ENCODE measurements at places on chromosomes 5 and 9.

DNA sequence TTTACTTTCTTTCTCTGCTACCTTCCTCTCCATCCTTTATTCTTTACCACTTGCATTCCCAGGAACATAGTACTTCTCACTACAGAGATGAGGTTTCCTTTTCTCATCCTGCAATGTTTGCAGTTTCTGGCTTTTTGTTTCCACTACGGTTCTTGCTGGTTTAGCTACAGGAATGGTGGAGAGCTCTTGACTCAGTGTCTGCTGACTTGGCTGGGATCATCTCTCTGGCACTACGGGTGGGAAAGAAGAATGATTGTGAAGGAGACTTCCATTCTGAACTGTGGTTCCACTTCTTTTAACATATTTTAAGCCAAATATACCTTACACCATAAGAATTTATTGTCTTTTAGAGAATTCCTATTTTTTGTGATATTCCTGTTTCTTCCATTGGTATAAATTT is 65.1 kb downstream of the NREP start:
- no peak for DNase-seq

GRCh38 chr5:175216991-175217390 is 227.0 kb downstream of the DRD1 start:
- DNase-seq = no peak

GRCh38 chr9:134029248-134030226 is 4.3 kb downstream of the BRD3OS start:
- no peak for DNase-seq

DNA sequence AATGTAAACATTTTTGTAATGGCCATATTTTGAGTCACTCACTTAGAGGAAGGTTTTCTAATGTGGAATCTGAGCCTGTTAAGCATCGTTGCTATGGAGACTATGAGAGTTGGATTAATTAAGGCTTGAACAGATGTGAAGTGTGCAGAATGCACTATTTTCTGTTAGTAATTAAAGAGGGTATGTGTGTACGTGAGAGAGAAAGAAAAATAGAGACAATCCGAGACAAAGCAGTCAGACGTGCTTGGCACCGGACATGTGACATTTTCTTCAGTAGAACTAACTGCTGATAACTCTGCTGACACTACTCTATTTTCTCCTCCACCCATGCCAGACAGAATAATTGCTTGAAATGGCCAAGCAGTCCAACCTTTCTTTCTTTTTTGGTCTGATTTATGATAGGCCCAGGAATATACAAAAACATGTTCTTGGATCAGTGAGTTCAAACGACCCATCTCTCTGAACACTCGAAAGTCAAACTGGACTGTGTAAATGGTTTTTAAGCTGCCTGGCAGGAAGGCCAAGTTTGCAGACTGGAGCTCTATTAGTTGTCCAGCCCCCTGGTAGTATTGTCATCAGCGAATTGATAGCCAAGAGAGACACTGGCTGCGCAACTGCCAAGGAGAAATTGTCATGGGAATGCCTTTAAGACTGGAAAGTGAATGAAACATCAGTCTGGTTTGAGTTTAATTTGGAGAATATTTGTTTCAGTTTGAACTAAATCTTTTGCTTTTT is 322.1 kb downstream of the ARHGEF28 start:
- DNase-seq = no peak

DNA sequence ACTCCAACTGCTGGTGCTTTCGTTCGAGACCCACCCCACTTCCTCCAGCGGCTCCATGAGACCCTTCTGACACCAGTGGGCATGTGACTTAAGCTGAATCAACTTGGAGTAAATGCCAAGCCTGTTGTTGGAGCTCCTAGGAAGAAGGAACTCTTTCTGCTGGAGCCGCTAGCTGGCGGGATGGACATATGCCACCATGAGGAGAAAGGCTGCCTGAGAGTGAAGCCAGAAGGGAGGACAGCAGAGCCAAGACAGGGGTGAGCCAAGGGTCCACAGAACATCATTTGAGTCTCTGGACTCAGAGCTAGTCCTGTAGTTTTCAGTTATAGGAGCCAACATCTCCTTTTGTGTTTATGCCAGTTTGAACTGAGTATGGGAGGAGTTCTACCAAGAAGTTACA is 35.9 kb downstream of the ANXA6 start:
- no peak for DNase-seq

GRCh38 chr5:8176101-8176693 is 307.2 kb downstream of the MTRR start:
- no peak for DNase-seq

DNA sequence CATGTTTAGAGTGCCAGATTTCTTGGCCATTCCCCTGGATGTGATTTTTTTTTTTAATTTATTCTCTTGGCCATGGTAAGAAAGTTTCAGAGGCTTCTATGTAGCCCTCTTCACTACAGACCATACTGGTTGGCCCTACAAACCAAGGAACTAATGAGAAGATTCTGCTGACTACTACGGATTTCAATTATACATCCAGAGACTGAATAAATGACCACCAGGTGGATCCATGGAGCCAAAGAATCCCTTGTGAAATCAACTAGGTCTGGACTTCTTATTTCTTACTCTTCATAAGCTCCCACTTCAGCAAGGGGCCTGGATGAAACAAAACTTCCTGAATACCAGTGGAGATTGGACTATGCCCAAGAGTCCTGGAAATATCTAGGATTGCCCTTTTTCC is 27.6 kb downstream of the ZNF622 start:
- DNase-seq = no peak

DNA sequence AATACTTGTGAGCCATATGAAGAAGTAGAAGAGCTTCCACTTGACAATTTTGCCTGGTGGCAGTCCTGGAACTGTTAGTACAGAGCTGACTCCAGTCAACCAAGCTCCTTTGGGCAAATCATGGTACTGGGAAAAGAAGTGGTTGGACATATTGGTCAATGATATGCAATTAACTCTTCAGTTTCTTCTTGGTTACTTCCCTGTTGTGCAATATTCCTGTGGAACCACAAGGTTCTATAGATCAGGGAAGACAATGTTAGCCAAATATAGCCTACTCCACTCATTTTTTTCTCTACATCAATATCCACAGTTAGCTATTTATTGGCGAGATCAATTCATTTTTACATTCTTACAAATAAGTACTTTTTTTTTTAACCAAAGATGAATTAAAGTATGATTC is 14.4 kb upstream of the GDA start:
- no peak for DNase-seq

DNA sequence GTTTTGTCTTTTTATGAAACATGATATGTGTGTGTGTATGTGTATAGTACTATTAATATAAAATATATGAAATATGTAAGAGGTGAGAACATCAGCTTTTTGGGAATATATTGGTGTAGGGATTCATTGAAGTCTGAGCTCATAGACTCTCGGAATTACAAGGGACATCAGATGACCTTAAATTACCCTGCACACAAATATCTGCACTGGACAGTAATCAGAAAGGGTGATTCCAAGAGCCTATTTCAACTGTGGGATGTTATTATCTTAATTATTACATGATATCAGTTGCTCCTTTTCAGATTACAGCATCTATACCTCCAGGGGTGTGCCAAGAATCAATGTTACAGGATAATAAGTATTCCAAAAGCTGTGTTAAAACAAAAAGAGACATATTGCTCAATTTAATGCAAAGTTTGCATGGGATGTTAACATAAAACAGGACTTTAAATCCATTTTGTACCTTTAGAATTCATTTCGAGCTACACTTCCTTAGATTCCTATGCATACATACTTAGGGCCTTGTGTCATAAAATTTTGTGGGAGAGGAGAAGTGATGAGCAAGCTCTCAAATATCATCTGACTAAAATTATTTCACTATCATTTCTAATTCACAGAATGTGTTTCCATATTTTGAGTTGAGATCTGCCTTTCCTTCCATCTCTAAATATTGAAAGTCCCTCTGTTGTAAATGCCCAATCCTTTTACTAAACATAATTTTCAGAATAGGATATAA is 365.2 kb downstream of the BRINP1 start:
- DNase-seq = no peak

DNA sequence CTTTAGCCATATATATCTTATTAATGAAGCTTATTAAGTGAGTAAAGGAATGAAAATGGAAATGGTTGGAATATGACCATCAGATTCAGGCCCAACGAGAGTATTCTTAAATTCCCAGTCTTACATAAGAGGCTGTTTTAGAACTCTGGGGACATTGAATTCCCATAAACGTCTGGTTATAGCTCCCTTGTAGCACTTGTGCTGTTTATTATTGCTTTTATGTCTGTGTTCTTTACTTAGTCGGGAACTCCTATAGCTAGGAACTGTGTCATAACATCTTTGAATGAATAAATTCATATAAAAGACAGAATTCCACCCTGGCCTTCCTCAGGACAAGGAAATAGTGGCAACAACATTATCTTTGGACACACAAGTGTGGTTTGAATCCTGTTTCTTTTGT is 58.4 kb downstream of the SH3GL2 start:
- DNase-seq = no peak

- no peak for DNase-seq
Measured at GRCh38 chr5:417301-418161, 25.4 kb upstream of the EXOC3 start.

- DNase-seq = no peak
Measured at GRCh38 chr5:42811591-42812446, at the start of gene SELENOP. Gene SELENOP, minus strand, starts transcription at chr5:42811892. Its CDS starts 3,539 bp downstream, at chr5:42808353.

DNA sequence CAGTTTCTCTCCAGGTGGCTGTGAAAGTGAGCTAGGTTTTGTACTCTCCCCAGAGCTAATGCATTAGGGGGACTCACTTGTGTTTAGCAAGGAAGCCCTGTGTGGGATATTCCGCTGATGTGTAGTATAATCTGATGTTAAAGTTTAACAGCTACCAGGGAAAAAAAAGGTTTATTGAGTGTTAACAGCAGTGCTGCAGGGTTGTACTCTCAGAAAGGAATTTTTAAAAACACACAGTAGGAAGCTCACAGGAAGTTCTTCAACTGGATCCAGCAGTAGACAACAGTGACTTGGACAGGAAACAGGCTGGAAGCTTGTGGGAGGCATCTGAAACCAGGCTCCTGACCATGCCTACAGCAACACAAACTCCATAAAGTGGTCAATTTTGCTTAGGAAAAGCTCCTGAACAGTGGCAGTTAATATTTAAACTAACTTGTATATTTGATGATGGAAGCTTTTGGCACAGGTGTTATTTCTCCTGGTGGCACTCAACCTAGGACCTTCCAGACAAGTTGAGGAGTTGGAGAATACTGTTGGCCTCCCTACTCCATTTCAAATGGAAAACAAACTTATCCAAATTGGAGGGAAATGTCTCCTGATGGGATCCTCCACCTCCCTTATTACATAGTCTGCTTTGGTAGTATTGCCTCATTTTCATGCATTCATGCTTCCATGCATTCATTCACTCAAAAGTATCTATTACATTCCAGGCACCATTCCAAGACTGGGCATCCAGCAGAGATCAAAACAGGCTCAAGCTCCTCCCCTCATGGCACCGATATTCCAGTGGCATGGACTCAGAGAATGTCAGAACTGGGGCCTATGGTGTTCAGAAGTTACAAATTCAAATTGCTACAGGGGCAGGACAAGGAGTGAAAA is 54.7 kb downstream of the FOXD1 start:
- no peak for DNase-seq

GRCh38 chr5:91339063-91339705 is 43.9 kb downstream of the ARRDC3 start:
- no peak for DNase-seq

GRCh38 chr9:76415731-76416130 is 21.5 kb upstream of the RFK start:
- DNase-seq = no peak

- no peak for DNase-seq
Measured at GRCh38 chr9:136051453-136051836, 43.6 kb downstream of the NACC2 start.

DNA sequence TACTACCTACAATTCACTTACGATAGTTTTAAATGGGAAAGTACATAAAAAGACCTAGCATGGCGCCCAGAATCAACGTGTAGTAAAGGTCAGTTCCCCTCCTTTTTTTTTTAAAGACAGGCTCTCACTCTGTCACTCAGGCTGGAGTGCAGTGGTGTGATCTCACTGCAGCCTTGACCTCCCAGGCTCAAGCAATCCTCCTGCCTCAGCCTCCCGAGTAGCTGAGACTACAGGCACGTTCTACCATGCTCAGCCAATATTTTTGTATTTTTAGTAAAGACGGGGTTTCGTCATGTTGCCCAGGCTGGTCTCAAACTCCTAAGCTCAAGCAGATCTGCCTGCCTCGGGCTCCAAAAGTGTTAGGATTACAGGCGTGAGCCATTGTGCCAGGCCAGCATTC is 40.7 kb upstream of the MTMR12 start:
- DNase-seq = no peak

- DNase-seq = no peak
Measured at GRCh38 chr9:78573669-78574068, 276.7 kb downstream of the PSAT1 start.

DNA sequence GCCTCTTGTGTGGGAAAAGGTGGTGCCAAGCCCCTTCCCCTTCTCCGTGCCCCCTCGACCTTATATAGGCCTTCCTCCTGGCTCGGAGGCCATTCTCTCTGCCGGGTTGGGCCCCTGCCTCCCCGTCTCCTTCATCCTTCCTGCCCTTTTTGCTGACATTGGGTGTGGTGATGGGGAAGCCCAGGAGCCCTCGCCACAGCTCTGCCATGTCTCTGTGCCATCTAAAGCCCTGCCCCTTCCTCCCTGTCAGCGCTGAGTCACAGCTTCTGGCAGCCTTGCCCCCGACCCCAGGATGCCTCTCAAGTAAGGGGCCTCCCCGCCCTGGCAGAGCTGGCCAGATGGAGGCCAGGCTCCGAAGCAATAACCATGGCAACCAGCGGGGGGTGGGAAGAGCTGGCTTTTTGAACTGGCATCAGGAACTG is 30.4 kb downstream of the JADE2 start:
- DNase-seq = peak; percentile 84

DNA sequence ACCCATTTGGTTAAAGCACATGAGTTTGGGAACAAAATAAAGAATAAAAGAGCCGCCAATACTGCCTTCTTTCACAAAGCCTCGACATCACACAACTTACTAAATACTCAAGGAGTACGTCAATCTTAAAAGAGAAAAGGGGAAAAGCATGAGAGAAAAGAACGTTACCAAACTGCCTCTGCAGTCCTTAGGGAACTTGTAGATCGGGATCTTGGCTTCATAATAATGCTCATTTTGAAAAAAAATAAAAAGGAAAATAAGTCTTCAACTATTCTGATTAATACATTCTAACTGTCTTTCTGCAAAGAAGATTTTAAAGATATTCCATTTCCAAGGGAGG is 618.4 kb downstream of the PDE4D start:
- DNase-seq = no peak

DNA sequence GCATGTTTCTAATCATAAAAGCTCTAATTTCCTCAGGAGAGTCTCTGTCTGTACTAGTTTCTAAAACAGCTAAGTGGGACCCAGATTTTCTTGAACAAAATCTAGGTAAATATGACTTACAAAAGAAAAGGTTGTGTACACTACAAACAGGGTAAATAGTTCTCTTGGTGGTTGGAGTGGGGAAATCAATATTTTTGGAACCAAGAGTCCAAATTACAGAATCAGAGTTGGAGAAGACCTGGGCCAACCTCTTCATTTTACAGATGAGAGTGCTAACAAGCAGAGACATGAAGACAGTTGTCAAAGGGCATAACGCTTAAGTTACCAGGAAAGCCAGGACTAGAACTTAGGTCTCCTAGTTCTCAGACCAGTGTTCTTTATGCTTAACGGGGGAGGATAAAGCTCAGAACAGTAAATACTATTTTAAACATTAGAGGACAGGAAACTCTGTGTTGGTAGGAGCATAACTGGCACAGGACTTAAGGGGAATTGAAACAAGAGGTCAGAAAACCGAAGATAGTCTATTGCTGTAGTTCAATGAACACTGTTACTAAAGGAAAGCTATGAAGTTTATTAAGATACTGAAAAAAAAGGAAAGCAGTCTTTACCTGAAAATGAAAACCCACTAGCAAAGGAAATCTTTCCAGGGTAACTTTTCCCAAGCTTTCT is 9.3 kb upstream of the GOLGA1 start:
- no peak for DNase-seq

GRCh38 chr9:112091810-112092209 is 83.3 kb downstream of the SUSD1 start:
- DNase-seq = no peak

All from effector CD4-positive, alpha-beta T cell (primary cell).